Large intestine (tissue), 12 donors: ENCODE measurements at places on chromosomes 13 and 19.

- H3K27ac ChIP-seq = no peak overlapping the region
- no peak overlapping the region for H3K4me3 ChIP-seq
- no peak for DNase-seq
Observed at GRCh38 chr13:30910676-30911075, 4.6 kb downstream of the MEDAG start.

DNA sequence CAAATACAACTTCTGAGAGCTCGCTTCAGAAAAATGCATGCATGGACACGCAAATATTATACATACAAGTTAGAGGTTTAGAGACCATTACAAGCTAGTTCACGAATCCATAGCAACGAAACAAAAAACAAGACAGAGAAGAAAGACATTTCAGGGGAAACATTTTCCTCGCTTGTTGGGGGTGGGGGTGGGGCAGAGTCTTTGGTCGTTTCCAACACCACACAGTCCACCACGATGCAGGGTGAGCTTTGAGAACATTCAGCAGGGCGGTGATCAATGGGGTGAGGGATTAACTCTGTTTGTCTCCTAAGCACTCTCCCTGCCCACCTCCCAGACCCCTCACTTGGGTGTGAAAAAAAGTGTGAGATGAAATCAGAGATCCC is 651 bp downstream of the OXGR1 start:
- peaks cover 8% of the 10 kb centered on the region for H3K27me3 ChIP-seq
- H3K4me3 ChIP-seq = peak overlapping the region; percentile 52
- no peaks in the 10 kb centered on the region for H3K4me1 ChIP-seq
- no peak overlapping the region for H3K27ac ChIP-seq
- no peaks in the 10 kb centered on the region for H3K36me3 ChIP-seq
- no peak for DNase-seq

- H3K36me3 ChIP-seq = no peaks in the 10 kb centered on the region
- no peak overlapping the region for H3K4me3 ChIP-seq
- DNase-seq = no peak
- no peaks in the 10 kb centered on the region for H3K27me3 ChIP-seq
- no peaks in the 10 kb centered on the region for H3K4me1 ChIP-seq
- H3K27ac ChIP-seq = no peak overlapping the region
Observed at GRCh38 chr19:35076657-35077056, 35.1 kb downstream of the HPN start.

- no peak for DNase-seq
- H3K27me3 ChIP-seq = no peaks in the 10 kb centered on the region
- no peak overlapping the region for H3K27ac ChIP-seq
- no peak overlapping the region for H3K4me3 ChIP-seq
- H3K4me1 ChIP-seq = no peaks in the 10 kb centered on the region
- H3K36me3 ChIP-seq = no peaks in the 10 kb centered on the region
Observed at GRCh38 chr19:50764409-50764808, 5.9 kb upstream of the GPR32 start.

GRCh38 chr13:99896369-99897075 is 75.0 kb downstream of the ZIC5 start:
- H3K27me3 ChIP-seq = peaks cover 79% of the 10 kb centered on the region
- DNase-seq = no peak
- no peaks in the 10 kb centered on the region for H3K36me3 ChIP-seq
- no peak overlapping the region for H3K4me3 ChIP-seq
- no peak overlapping the region for H3K27ac ChIP-seq
- H3K4me1 ChIP-seq = peaks cover 5% of the 10 kb centered on the region

GRCh38 chr13:60933638-60934037 is 482.0 kb downstream of the PCDH20 start:
- no peaks in the 10 kb centered on the region for H3K27me3 ChIP-seq
- H3K36me3 ChIP-seq = no peaks in the 10 kb centered on the region
- DNase-seq = no peak
- no peak overlapping the region for H3K27ac ChIP-seq
- no peaks in the 10 kb centered on the region for H3K4me1 ChIP-seq

GRCh38 chr13:113140677-113141600 is 17.5 kb upstream of the PROZ start:
- no peaks in the 10 kb centered on the region for H3K27me3 ChIP-seq
- no peak for DNase-seq
- peaks cover 7% of the 10 kb centered on the region for H3K4me1 ChIP-seq
- no peak overlapping the region for H3K4me3 ChIP-seq
- H3K27ac ChIP-seq = no peak overlapping the region
- H3K36me3 ChIP-seq = peaks cover 27% of the 10 kb centered on the region

GRCh38 chr13:65966991-65967451 is 1263.1 kb downstream of the PCDH9 start:
- no peak overlapping the region for H3K27ac ChIP-seq
- no peaks in the 10 kb centered on the region for H3K27me3 ChIP-seq
- no peak for DNase-seq
- no peaks in the 10 kb centered on the region for H3K4me1 ChIP-seq
- H3K4me3 ChIP-seq = no peak overlapping the region
- H3K36me3 ChIP-seq = no peaks in the 10 kb centered on the region

DNA sequence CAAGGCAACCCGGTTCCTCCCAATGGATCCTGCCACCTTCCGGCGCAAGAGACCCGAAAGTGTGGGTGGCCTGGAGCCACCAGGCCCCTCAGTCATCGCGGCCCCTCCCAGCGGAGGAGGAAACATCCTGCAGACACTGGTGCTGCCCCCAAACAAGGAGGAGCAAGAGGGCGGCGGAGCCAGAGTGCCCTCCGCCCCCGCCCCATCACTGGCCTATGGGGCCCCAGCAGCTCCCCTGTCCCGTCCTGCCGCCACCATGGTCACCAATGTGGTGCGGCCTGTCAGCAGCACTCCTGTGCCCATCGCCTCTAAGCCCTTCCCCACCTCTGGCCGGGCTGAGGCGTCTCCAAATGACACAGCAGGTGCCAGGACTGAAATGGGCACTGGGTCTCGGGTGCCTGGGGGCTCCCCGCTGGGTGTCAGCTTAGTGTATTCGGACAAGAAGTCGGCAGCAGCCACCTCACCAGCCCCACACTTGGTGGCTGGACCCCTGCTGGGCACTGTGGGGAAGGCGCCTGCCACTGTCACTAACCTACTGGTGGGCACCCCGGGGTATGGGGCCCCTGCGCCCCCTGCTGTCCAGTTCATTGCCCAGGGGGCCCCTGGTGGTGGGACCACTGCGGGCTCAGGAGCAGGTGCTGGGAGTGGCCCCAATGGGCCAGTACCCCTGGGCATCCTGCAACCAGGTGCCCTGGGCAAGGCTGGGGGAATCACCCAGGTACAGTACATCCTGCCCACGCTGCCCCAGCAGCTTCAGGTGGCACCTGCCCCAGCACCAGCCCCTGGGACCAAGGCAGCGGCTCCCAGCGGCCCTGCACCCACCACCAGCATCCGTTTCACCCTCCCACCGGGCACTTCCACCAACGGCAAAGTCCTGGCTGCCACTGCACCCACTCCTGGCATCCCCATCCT is 11.2 kb upstream of the PRR19 start:
- H3K4me3 ChIP-seq = no peak overlapping the region
- H3K4me1 ChIP-seq = peaks cover 31% of the 10 kb centered on the region
- H3K27me3 ChIP-seq = no peaks in the 10 kb centered on the region
- DNase-seq = no peak
- H3K27ac ChIP-seq = no peak overlapping the region

DNA sequence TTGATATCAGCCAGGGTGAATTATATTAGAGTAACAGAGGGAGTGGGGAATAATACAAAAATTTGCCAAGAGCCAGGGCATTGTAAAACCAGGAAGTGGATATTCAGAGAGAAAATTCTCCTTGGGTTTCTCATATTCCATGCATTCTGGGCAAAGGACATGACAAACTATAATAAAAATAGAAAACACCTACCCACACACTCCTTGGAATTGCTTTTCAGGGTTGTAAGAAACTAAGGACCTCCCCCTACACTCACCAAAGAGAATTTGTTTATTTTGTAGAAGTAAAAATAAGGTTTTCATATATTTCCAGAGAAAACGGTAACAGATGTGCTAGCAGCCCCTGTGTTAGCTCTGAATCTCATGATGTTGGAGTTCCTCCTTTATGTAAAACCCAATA is 649.6 kb downstream of the SLITRK1 start:
- H3K27ac ChIP-seq = no peak overlapping the region
- H3K36me3 ChIP-seq = no peaks in the 10 kb centered on the region
- H3K4me3 ChIP-seq = no peak overlapping the region
- H3K4me1 ChIP-seq = no peaks in the 10 kb centered on the region
- no peak for DNase-seq

- no peaks in the 10 kb centered on the region for H3K27me3 ChIP-seq
- no peak for DNase-seq
- H3K4me3 ChIP-seq = no peak overlapping the region
- H3K36me3 ChIP-seq = peaks cover 59% of the 10 kb centered on the region
Observed at GRCh38 chr19:11227195-11227886, 12.1 kb upstream of the ANGPTL8 start.
